CD4-positive, alpha-beta T cell treated with Interleukin-4 for 4 hours (primary cell): ENCODE measurements at places on chromosomes 16 and 17.

DNA sequence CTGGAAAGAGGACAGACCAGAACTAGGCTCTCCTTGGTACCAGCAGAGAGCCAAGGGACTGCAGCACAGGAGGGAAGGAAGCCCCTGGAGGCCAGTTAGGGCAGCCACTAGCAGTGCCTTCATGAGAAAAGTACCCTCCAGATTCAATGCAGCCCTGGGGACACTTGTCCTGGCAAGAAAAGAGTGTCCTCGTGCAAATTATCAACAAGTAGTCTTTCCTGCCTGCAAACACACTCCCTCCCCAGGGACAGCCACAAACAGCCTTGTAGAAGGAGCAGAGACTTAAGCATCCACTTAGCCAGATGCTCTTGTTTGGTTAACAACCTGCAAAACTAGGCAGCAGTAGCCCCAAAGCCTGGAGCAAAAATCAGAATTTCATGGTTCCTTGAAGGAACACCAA lies 24.3 kb downstream of the CENPV start:
- DNase-seq: no peak

DNA sequence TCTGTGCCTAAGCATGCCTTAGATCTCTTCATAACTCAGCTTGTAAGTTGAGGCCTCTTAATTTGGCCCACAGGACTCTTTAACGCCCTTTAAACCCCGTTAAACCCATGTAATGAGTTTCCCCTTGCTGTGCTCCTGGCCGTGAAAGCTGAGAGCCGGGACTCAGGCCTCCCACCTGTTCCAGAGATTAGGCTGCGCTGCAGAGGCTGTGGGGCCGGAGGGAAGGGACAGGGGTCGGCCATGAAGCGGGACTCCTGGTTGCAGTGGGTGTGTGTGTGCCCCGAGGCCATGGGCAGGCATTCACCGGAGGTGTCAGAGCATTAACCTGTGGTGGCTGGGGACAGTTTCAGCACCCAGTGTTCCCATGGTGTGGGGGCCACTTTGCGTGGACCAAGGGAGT lies 150.8 kb upstream of the IRX3 start:
- DNase-seq: no peak

- DNase-seq: no peak
These were observed 198.1 kb upstream of the AXIN2 start for GRCh38 chr17:65759532-65759931.

- DNase-seq: no peak
These were observed 23.4 kb upstream of the SSTR2 start for GRCh38 chr17:73141411-73141810.

GRCh38 chr16:82628088-82628423 lies 1.3 kb downstream of the CDH13 start:
- DNase-seq: no peak

DNA sequence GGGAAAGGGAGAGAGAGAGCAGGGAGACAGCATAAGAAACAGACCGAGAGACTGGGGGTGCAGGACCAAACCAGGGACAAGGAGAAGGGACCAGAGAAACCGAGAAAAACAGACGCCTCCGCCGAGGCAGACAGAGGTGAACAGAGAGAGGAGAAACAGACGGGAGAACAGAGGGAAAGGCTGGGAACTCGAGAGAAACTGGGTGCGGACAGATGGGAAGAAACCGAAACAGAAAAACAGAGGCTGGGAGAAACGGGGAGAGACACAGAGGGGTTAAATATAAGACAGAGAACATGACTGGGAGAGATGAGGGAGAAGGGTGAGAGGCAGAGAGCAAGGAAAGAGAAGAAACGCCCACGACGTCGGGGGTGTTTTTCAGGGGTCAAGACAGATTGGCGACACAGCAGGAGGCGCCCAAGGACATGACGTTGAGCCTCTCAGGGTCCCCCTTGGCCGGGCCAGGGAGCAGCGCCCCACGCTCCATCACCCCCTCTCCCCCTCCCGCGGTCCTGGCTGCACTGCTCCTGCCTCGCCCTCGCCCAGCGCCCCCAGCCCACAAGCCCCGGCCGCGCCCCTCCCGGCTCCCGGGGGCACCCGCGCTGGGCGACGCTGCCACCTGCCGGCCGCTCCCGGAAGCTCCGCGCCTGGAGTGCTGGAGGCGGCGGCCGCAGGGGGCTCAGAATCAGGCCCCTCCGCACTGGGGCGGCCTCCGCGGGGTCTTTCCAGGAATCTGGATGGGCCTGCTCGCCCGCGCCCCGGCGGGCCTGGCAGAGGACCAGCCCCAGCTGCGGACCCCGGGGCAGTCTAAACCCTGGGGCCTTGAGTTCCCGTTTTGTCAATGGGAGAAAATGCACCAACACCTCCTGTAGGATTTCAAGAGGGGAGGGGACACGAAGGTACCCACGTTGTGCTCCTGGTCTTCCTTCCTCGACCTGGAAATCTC lies 1.3 kb upstream of the TMEM92 start:
- peak; percentile 20 for DNase-seq

DNA sequence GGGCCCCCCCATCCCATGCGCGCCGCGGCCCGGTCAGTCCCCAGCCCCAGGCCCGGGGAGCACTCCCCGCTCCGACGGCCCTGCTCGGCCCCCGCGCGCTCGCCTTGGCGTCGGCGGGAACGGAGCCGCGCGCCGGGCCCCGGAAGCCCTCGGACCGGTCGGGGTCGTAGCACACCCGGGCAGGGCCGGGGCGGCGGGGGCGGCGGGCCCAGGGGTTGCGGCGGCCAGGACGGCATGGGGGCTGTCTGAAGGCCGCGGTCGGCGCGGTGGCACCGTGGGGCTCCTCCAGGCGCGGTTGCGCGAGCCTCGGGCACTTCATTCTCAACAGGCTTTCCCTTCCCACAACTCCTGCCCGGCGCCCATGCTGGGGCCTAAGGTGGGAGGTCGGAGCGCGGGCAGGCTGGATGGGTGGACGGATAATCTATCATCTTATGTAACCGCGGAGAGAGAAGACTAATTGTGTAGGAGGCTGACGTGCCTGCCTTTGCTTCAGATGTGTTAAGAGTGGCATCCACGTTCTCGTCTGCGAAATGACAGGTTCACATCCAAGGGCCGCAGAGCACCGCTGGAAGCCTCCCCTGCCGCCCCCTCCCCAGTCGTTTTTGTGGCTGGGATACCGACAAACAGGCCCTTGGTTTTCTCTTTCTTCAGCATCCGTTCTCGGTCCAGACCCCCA lies 708 bp downstream of the BAIAP2 start:
- DNase-seq: no peak

GRCh38 chr17:27550291-27550930 lies 80.6 kb upstream of the LGALS9 start:
- no peak for DNase-seq

DNA sequence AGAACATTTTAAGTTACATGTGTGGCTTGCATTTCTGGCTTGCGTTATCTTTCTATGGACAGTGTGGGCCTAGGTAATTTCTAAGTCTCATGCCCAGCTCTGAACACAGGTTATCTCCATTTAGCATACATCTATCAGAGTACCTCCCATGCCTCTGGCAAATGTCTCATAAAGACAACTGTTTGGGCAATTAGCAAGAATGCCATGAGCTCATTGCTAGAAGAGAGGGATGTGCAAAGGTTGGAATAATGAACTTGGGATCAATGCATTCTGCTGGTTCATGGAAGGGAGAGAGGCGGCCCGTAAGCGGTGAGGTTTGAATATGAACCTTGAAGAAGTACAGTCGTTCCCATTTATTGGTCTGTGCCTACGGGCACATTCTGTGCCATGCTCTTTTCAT lies 14.4 kb downstream of the SYT17 start:
- no peak for DNase-seq

- no peak for DNase-seq
These were observed 147.5 kb upstream of the GSE1 start for GRCh38 chr16:85465328-85466303.

- no peak for DNase-seq
These were observed 173.6 kb upstream of the DYNLRB2 start for GRCh38 chr16:80367037-80367658.

- no peak for DNase-seq
These were observed 19.6 kb downstream of the KATNB1 start for GRCh38 chr16:57755061-57755684.

DNA sequence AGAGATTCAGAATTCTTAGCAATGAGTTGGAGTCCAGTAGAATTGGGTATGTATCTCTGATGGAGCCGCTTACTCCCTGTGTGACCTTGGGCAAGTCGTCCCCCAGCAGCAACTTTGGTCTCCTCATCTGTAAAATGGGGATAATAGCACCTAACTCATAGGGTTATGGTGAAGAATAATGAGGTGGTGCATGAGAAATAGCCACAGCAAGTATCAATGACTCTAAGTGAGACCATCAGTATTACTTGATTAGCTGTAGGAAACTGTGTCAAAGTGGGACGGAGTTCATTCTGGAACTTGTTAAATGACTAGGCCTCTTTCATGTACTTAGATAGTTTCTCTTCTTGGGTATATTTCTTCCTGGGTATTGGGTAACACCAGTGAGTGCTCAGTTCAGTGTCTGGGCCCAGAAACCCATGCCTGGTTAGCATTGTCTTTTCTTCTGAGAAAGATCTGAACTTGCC lies 6.4 kb downstream of the PRKCB start:
- DNase-seq: peak; percentile 17

DNA sequence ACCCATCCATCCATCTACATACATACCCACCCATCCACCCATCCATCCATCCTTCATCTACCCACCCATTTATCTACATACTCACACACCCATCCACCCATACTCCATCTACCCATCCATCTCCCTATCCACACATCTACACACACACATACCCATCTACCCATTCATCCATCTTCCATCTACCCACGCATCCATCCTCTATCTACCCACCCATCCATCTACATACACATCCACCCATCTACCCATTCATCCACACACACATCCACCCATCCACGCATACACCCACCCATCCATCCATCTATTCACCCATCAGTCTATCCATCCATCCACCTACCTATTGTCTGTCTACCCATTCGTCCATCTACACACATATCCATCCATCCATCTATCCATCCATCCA lies 227.8 kb downstream of the ZNF423 start:
- DNase-seq: no peak

- DNase-seq: no peak
These were observed 7.6 kb upstream of the PPP1R1B start for GRCh38 chr17:39618956-39619785.
